ENCODE measurements at places on chromosomes 5 and 9. TPM values are rescaled to one million over a fixed set of nuclear protein-coding genes. Genes with fewer than 3 reads are reported as not detected.

OR1N1 gene
- not detected for polyA plus RNA-seq

EIF4EBP3 gene
- polyA plus RNA-seq, result 90.3 TPM

REEP5 gene
- polyA plus RNA-seq, result 92.4 TPM

SIT1 gene
- polyA plus RNA-seq, result 58.4 TPM

UBLCP1 gene
- 65.7 TPM for polyA plus RNA-seq

CTSV gene
- polyA plus RNA-seq, result not detected

DOCK2 gene
- polyA plus RNA-seq, result 165 TPM

CCL27 gene
- polyA plus RNA-seq, result not detected

- no peak overlapping the region for H3K4me3 ChIP-seq
- peaks cover 17% of the 10 kb centered on the region for H3K4me1 ChIP-seq
- H3K27ac ChIP-seq, result no peak overlapping the region
- no peak for DNase-seq
- H3K36me3 ChIP-seq, result no peaks in the 10 kb centered on the region
- H3K27me3 ChIP-seq, result peaks cover 10% of the 10 kb centered on the region
These were observed 4.1 kb upstream of the PDGFRB start for GRCh38 chr5:150159741-150160179.

DNA sequence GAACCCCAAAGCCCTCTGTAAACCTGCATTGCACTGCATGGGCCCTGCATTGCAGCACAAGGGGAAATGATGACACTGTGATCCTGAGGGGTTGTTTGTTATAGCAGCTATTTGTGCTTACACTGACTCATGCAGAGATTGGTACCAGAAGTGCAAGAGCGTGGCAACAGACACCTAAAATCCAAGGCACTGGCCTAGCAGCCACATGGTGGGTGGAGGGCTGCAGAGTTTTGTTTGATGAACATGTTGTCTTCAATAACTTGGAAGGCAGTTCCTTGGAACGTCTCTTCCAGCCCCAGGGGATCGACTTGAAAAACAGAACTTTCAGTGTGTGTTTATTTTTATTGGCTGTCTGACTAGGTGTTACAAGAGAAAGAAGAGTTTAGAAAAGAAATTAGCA, 14.5 kb downstream of the FCN2 start:
- H3K36me3 ChIP-seq, result peaks cover 16% of the 10 kb centered on the region
- peaks cover 23% of the 10 kb centered on the region for H3K27me3 ChIP-seq
- DNase-seq, result no peak
- H3K4me1 ChIP-seq, result no peaks in the 10 kb centered on the region
- no peak overlapping the region for H3K27ac ChIP-seq

GRCh38 chr9:37408933-37409710, 13.4 kb upstream of the GRHPR start:
- peaks cover 52% of the 10 kb centered on the region for H3K4me1 ChIP-seq
- peak; percentile 97 for DNase-seq
- no peaks in the 10 kb centered on the region for H3K36me3 ChIP-seq

DNA sequence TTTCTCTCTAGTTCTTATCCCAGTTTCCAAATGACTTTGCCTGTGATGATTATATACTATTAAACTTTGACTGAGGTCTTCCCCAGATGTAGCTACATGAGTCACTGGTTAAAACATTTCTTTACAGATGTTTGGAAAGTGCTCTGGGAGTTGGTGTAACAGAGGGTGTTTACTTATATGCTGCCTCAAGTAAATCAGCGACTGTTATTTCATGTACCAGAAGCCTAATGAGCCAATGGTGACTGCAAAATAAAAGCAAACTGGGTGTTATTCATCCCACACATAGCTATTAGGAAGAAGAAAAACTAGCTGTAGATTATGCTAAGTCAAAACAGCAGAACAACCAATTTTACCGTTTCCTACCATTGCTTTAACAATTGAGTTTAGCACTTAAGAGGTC, 929.7 kb upstream of the SEMA6A start:
- no peak overlapping the region for H3K4me3 ChIP-seq
- no peaks in the 10 kb centered on the region for H3K36me3 ChIP-seq
- no peaks in the 10 kb centered on the region for H3K27me3 ChIP-seq
- DNase-seq, result no peak
- H3K4me1 ChIP-seq, result no peaks in the 10 kb centered on the region
- no peak overlapping the region for H3K27ac ChIP-seq

DNA sequence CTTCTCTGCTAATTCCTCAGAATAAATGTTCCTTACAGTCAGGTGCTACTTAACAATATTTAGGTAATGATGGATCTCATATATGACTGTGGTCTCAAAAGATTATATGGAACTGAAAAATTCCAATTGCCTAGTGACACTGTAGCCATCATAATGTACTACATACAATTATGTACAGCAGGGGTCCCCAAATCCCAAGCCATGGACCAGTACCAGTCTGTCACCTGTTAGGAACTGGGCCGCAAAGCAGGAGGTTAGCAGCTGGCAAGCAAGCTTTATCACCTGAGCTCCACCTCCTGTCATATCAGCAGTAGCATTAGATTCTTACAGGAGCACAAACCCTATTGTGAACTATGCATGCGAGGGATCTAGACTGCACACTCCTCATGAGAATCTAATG, 69.6 kb downstream of the NR2F1-AS1 start:
- no peak overlapping the region for H3K4me3 ChIP-seq
- no peak for DNase-seq
- no peaks in the 10 kb centered on the region for H3K36me3 ChIP-seq
- no peak overlapping the region for H3K27ac ChIP-seq

DNA sequence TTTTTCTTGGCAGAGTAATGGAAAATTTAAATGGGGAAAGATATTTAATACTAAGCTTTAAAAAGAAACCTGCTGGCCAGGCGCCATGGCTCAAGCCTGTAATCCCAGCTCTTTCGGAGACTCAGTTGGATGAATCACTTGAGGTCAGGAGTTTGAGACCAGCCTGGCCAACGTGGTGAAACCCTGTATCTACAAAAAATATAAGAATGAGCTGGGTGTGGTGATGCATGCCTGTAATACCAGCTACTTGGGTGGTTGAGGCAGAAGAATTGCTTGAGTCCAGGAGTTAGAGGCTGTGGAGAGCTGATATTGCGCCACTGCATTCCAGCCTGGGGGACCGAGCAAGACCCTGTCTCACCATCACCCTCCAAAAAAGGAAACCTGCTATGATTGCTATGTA, 32.8 kb downstream of the TUT7 start:
- H3K4me1 ChIP-seq, result peaks cover 3% of the 10 kb centered on the region
- H3K27ac ChIP-seq, result no peak overlapping the region

GRCh38 chr5:9337928-9338595, 207.8 kb downstream of the SEMA5A start:
- no peaks in the 10 kb centered on the region for H3K36me3 ChIP-seq
- no peak overlapping the region for H3K4me3 ChIP-seq

- H3K27me3 ChIP-seq, result peaks cover 32% of the 10 kb centered on the region
- DNase-seq, result no peak
- H3K4me3 ChIP-seq, result no peak overlapping the region
- H3K36me3 ChIP-seq, result no peaks in the 10 kb centered on the region
- H3K27ac ChIP-seq, result peak overlapping the region; percentile 56
These were observed 50.0 kb downstream of the HRH2 start for GRCh38 chr5:175707751-175708375.

- H3K36me3 ChIP-seq, result no peaks in the 10 kb centered on the region
- no peaks in the 10 kb centered on the region for H3K27me3 ChIP-seq
- H3K4me3 ChIP-seq, result no peak overlapping the region
- no peak overlapping the region for H3K27ac ChIP-seq
- H3K4me1 ChIP-seq, result peaks cover 6% of the 10 kb centered on the region
- DNase-seq, result no peak
These were observed 5.3 kb upstream of the PLPP1 start for GRCh38 chr5:55540024-55540423.

GRCh38 chr5:7927466-7928375, 58.8 kb downstream of the MTRR start:
- no peaks in the 10 kb centered on the region for H3K36me3 ChIP-seq
- DNase-seq, result peak; percentile 14
- H3K27me3 ChIP-seq, result no peaks in the 10 kb centered on the region
- no peak overlapping the region for H3K4me3 ChIP-seq
- peak overlapping the region; percentile 43 for H3K27ac ChIP-seq

- no peaks in the 10 kb centered on the region for H3K36me3 ChIP-seq
- no peak for DNase-seq
- no peak overlapping the region for H3K4me3 ChIP-seq
These were observed 265.8 kb upstream of the IRX4 start for GRCh38 chr5:2148312-2149194.

DNA sequence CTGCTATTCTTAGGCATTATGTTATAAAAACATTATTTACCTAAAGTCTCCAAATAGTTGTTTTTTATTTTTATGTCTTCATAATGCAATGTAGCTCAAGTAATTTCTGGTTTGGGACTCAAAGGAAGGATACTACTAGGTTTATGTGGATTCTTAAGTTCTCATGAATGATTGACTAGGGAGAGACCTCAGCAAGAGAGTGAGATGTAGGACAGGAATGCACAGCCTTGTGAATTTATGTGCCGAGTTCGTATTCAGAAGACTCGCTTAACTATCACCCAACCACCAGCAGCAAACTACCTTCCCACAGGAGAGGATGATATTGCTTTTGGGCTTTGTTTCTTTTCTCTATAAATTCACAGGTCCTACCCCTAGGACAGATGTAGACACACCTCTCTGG, 282.9 kb downstream of the ARHGEF28 start:
- H3K27ac ChIP-seq, result no peak overlapping the region
- no peak for DNase-seq
- no peaks in the 10 kb centered on the region for H3K27me3 ChIP-seq
- H3K4me1 ChIP-seq, result no peaks in the 10 kb centered on the region

GRCh38 chr9:106529616-106530015, 333.4 kb upstream of the ZNF462 start:
- H3K27ac ChIP-seq, result no peak overlapping the region
- H3K4me1 ChIP-seq, result no peaks in the 10 kb centered on the region
- H3K4me3 ChIP-seq, result no peak overlapping the region
- H3K27me3 ChIP-seq, result no peaks in the 10 kb centered on the region

DNA sequence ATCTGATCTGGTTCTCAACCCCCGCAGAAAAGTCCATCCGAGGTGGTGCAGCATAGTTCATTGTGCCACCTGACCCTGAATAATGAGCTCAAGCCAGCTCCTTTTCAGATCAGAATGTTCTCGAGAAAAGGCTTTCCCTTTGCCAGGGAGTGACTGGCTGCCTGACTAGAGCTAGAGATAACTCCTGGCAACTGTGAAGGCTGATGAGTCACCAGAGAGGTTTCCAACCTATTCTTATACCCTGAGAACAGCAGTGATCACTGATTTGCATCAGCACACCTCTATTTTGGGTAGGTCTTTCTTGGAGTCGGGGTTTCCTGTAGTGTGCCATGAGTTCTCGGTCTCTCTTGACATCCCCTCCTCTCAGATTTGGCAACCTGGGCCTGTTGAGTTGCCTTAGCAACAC, 127.9 kb downstream of the PIK3R1 start:
- H3K4me3 ChIP-seq, result no peak overlapping the region
- no peak for DNase-seq
- no peak overlapping the region for H3K27ac ChIP-seq
- H3K4me1 ChIP-seq, result peaks cover 12% of the 10 kb centered on the region

Data from naive B cell (primary cell).